ENCODE measurements at places on chromosomes 4 and X.

DNA sequence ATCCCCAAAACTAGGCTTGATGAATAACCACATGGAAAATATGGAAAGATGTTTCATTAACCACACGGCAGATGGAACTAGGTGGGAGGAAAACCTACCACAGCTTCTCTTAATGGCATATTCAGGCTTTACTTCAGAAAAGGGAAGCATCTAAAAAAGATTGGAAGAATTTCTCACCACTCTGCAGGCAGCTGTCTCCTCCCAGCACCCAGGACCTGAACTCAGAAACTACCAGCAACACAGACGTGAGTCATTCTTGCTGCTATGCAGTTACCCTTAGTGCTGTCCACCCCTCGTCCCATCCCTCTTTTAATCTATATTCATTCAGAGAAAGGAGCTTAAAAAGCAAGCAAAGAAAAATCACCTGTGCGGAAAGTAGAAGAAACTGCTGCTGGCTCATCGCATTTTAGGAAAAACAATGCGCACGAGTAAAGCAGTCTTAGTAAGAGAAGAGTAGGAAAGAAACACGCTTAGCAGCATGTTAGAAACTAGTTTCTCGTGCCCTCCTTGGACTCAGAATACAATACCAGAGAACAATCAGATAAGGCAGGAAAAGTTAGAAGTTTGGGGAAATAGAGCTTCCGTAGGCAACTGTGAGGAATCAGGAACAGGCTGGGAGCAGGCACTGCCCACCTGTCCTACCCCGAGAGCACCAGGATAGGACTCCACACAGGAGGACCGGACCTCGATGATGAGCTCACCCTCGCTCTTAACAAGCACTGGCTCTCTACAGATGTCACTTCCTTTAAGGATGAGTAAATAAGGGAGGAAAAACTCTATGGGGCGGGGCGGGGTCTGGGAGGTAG lies 48.1 kb upstream of the ENPP6 start:
- DNase-seq: no peak

- no peak for DNase-seq
Measured at GRCh38 chr4:154927126-154927680, 146.1 kb downstream of the RBM46 start.

DNA sequence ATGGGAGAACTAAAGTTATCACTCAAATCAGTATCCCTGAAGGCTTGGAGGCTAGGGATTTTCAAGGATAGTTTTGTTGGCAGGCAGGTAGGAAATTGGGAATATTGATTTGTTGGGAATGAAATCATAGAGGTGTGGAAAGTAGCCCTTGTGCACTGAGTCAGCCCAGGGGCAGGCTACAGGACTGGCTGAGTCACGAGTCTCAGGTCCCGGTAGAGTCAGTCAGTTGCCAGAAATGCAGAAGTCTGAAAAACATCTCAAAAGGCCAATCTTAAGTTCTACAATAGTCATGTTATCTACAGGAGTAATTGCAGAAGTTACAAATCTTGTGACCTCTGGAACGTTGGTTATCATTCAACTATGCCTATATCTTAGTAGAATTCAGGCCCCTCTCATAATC lies 153.1 kb downstream of the GC start:
- no peak for DNase-seq

GRCh38 chr4:139978692-139979091 lies 175.3 kb downstream of the MAML3 start:
- no peak for DNase-seq

DNA sequence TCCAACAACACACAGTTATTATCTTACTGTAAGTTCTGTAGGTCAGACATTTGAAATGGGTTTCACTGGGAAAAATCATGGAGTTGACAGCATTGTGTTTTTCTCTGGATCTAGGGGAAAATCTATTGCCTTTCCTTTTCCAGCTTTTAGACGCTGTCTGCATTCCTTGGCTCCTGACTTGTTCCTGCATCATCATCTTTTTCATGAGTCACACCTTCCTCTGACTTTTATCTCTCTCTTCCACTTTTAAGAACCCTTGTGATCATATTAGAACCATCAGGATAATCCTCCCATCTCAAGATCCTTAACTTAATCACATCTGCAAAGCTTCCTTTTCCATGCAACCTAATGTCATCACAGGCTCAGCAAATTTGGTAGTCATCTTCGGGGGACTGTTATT lies 1454.8 kb downstream of the RPA4 start:
- no peak for DNase-seq

DNA sequence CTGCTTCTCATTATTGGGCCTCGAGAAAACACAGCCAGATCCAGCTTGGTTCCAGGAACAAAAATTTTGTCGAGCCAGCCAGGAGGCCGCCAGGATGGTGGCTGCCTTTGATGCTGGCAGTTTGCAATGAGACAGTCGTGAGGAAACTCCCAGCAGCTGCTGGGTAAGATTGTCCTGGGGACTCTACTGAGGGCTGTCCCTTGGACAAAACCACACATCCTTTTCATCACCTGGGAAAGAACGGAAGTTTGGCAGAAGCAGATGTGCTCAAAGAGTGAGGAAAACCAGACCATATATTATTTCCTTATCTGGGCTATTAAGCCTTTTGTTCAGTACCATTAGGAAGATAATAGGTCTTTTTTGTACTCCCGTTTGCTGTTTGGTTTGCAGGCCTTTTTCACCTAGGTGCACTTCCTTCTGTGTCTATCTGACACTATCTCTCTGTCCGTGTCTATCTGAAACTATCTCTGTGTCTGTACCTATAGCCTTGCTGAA lies 13.4 kb upstream of the PAPSS1 start:
- DNase-seq: peak; percentile 39

- DNase-seq: no peak
Measured at GRCh38 chr4:81454499-81454898, 17.2 kb downstream of the RASGEF1B start.

DNA sequence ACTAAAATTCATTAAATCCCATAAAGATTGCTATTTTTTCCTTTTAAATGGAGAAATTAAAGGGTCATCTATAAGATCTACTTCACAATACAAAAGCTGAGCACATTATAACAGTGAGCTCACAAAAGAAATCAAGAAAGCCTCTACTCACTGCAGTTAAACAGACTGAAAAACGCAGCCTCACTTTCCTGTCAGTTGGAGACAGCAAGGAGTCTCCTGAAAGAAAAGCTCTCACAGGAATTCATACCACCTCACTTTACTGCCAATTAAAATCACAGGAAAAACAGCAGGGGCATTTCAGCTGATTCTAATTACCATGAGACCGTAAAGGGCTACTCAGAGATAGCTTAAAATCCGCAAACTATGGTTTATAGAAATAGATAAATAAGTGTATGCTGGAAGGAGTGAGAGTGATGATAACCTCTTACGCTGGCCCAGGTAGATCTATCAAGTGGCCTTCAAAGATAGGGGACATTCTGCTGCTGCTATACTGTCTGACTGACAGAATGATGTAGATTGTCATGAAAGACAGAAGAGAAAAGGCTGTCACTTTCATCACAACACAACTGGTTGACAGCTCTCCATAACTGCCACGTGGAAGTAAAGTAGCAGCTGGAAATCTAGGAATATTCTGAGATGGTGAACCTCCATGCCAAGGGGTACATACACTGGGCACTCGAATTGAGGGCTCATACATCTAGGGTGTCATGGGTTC lies 1333.7 kb upstream of the DIAPH2 start:
- no peak for DNase-seq

DNA sequence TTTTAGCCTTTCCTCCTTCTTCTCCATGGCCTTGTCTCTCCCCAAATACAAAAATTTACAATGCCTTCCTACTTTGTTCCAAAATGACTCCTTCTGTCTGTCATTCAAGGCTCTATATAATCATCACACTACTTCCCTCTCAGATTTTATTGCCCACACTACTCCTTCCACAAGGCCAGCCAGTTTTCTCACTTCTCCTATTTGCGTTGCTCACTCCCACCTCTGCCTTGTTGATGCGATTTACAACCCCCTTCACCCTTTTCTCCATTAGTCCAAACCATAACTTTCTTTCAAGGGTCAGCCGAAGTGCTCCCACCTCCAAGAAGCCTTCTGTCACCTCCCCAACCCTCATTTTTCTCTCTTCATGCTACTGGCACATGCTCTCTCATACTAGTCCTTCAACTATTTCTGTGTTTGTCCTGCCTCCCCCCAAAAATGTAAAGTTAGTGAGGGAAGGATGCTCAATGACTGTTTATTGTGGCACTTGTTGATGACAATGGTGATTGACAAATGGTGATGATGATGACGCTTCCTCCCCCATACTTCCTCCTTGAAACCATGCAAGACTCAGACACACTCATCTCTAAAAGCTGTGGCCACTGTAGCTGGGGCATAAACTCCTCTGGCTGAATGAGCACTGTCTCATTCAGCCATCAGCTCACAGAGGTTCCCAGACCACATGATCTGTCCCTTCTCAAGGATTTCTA lies 2.7 kb upstream of the XKRX start:
- no peak for DNase-seq

GRCh38 chr4:80454556-80454955 lies 119.0 kb downstream of the CFAP299 start:
- no peak for DNase-seq

- DNase-seq: no peak
Measured at GRCh38 chr4:184250795-184251669, 33.4 kb upstream of the ENPP6 start.

DNA sequence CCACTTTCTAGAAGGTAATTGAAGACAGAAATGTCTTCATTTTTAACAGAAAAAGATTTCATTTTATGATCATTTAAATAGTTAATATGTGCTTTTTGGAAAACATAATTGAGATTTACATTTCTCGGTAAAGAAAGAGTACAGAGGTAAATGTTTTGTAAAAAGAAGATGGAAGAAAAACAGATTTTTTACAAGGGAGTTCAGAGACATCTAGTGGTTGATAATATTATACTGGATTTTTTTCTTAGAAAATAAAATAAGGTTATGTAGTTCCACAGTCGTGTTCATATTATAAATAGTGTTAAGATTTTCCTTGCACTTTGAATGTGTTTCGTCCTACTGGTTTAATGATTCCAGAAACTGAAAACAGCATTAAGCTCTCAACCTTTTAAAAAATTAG lies 60.6 kb downstream of the SMARCA1 start:
- no peak for DNase-seq
